ENCODE measurements at places on chromosomes 2 and 18.
A peak's percentile ranks its signal among the peaks of the same experiment; 100 is the strongest.

DNA sequence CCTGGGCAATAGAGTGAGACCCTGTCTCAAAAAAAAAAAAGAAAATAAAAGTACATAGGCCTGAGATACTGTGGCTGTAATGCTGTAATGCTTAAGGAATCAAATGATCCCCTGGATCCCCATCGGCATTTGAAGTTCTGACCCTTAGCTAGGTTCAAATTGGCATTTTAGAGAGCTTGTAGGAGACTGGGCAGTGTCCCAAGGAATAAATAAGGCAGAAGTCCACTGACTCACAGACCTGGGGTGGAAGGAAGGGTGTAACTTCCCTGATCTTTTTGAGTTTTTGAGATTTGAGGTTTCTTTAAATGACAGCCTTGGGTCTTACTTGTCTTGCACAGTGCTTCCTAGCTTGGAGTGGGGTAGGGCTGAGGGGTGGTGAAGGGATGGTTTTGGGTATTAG lies 553.7 kb downstream of the SLC4A3 start:
- DNase-seq: no peak

- no peak for DNase-seq
These were observed 681 bp downstream of the SPR start for GRCh38 chr2:72887740-72888437.

GRCh38 chr2:224645722-224646121 lies 60.6 kb upstream of the CUL3 start:
- DNase-seq: no peak

DNA sequence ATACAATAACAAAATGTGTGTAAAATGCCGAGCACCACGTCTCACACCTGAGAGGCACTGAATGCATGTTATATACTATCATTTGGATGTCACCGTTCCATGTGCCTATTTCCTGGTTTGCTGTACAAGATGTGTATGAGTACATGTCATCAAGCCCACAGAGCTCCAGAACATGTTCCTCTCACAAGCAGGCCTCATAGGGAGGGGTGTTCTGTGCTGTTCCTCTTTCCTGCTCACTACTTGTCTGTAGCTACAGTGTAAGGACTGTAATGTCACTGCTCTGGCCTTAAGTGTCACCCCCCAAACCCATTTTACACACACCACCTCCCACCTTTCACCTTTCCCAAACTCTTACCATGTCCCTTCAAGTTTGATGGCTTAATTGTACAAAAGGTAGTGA lies 1.8 kb downstream of the AFF3 start:
- DNase-seq: no peak

GRCh38 chr2:19355931-19356544 lies 2.4 kb downstream of the OSR1 start:
- no peak for DNase-seq

DNA sequence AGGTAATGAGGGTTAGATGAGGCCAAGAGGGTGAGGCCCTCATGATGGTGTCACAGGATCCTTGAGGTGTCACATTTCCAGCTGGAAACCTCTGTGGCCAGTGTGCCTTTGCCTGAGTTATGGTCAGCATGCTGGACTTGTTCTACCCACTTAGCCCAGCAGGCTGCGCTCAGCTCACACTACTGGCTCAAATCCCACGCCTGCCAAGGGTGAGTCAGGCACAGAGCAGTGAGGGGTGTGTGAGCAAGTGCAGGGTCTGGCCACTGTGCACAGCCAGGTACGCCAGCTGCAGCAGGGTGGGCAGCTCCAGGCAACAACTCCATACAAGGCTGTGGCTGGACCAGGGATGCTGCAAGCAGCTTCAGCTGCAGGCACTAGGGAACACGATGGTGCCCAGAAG lies 616.6 kb upstream of the FSHR start:
- peak; percentile 20 for DNase-seq
